Hematopoietic multipotent progenitor cell treated with erythropoietin and hydrocortisone succinate and interleukin-3 and kit ligand, for 4 days (in vitro differentiated cells): ENCODE measurements at places on chromosomes 1 and 21.

DNA sequence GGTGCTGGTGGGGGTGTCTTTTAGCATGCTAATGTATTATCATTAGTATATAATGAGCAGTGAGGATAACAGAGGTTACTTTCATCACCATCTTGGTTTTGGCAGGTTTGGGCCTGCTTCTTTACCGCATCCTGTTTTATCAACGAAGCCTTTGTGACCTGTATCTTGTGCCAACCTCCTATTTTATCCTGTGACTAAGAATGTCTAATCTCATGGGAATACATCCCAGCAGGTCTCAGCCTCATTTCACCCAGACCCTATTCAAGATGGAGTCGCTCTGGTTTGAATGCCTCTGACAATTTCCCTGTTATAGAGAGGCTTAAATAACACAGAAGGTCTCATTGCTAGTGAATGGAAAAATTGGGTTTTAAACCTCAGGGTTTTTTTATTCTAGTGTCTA lies 300.8 kb upstream of the PROX1 start:
- DNase-seq: no peak

DNA sequence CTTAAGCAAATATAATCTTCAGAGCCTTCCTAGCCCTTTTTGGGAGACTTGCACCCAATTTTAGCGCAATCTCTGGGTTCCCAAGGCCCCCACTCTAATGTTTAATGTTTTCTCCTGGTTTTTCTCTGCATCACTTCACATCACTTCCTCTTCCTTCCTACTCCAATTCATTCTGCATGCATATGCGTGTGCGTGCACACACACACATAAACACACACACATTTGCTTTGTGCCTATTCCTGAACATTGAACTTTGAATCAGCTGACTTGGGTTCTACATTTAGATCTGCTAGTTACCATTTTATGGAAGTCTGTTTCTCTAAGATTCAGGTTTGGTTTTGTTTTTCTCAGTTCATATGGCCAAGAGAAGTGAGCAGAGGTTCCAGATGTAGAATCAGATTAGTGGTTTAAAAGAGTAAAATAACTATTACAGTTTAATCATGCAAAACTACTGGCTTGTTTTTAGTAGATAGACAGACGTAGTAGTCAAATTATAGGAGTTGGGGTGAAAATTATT lies 7.4 kb upstream of the EDEM3 start:
- peak; percentile 53 for DNase-seq

- no peak for DNase-seq
Measured at GRCh38 chr1:230032516-230033281, 34.3 kb upstream of the GALNT2 start.

- no peak for DNase-seq
Measured at GRCh38 chr1:2934642-2935081, 86.6 kb upstream of the ACTRT2 start.

- no peak for DNase-seq
Measured at GRCh38 chr1:55951291-55951690, 628.1 kb downstream of the PLPP3 start.

- DNase-seq: peak; percentile 72
Measured at GRCh38 chr1:184929711-184930202, 44.6 kb downstream of the NIBAN1 start.

GRCh38 chr1:193221651-193222050 lies 35.2 kb upstream of the B3GALT2 start:
- DNase-seq: no peak
